ENCODE measurements at places on chromosomes 12 and 14.

DNA sequence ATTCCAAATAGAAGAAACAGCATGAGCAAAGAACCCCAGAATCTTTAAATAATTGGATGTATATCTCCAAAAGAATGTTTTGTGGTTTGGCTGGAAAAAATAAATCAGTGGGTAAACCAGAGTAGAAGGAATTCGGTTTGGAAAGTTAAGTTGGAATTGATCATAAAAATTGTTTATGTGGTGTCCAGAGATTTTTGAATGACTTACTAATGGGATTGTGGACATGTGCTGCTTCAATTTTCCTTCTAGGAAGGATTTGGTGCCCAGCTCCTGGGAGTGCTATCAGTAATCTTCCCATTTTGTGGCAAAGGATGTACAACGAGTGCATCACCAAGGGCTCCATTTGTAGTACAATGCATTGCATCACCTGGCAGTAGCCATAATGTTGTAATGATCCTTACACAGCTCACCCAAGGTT is 224.8 kb downstream of the SLC16A7 start:
- DNase-seq, result no peak

GRCh38 chr14:77786148-77786547 is 13.8 kb upstream of the ADCK1 start:
- no peak for DNase-seq

DNA sequence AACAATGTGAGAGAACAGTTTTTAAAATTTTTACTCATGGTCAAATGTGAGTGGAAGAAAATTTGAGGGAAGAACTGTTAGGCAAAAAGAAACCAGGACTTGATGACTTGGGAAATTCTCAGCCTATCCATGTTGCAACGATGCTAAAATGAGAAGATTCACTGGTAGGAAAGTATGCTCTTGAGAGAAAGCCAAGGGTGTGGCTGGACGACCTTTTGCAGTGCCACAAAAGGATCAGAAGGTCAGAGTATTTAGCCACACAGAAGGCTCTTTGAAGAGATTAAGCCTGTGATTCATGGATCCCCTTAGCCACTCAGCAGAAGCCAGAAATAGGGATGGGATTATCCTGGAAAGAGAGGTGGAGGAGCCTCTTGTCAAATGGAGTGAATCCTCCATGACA is 336.8 kb downstream of the LRIG3 start:
- DNase-seq, result no peak

DNA sequence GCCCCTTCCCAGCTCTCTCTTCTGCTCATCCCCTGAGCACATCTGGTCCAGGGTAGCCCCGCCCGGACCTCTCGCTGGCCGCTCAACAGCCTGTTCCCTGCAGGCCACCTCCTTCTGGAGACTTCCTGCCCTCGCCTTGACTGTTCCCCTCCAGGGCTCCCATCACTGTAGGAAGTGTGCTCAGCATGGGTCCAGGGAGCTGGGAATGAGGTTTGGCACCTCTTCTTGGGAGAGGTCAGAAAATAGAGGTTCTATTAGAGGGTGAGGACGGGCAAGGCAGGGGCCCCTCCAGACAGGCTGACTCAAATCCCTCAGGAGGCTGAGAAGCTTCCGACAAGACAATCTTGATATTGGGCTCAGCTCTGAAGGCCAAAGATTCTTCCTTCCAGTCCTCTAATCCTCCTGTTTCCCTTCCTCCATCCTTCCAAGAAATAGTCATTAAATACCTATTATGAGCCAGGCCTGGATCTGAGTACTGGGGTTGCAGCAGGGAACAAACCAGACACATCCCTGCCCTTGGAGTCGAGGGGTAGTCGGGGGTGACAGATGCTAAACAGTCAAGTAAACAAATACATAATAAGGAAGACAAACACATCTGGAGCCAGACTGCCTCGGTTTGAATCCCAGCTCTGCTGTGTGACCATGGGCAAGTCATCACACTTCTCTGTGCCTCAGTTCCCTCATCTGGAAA is 30.6 kb downstream of the CMKLR1 start:
- DNase-seq, result no peak

Data from NB4 (cell line).